ENCODE measurements at places on chromosomes 11 and 22.

GRCh38 chr11:77823775-77824174 is 2.8 kb downstream of the AAMDC start:
- no peak for DNase-seq

- no peak for DNase-seq
Observed at GRCh38 chr11:33967451-33967850, 75.6 kb upstream of the LMO2 start.

- no peak for DNase-seq
Observed at GRCh38 chr11:46330154-46330553, 17.1 kb upstream of the DGKZ start.

GRCh38 chr22:34370711-34371110 is 450.4 kb upstream of the LARGE1 start:
- DNase-seq = no peak

- peak; percentile 85 for DNase-seq
Observed at GRCh38 chr22:46798366-46799350, 36.2 kb downstream of the TBC1D22A start.

DNA sequence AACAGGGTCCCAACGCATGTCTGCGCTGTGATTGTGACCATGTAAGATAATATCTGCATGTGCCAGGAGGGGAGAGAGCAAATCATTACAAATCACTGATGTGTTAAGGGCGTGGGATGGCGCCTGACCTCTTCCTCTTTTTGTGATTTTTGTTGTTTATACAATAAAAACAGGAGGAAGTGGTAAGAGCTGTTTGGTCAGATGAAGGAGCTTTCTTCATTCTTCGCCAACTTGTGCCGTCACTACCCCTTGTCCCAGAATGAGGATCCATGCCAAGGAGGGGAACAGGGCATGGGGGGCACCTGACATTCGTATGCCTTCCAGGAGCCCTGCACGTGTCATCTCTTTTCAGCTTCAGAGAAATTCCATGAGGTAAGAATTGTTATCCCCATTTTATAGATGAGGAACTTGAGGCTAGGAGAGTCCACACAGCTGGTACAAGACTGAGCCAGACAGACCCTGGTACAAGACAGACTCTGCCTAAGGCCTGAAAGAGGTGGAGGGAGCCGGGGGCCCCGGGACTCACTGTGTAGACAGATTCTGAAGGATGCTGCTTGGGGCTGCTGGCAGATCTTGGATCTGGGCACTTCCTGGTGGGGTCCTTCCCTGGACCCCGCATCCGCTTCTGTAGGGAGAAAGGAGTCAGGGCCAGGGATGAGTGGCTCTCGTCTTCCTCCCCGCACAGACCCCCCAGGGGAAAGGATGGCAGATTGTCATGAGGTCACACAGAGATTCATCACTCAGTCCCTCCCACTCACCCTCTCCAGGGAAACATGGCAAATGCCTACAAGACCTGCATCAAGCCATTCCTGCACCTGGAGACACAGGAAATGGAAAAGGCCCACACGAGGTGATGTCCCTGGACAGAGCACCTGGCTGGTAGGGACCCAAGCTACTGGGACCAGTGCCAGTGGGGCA is 34.6 kb downstream of the NFAM1 start:
- peak; percentile 15 for DNase-seq

DNA sequence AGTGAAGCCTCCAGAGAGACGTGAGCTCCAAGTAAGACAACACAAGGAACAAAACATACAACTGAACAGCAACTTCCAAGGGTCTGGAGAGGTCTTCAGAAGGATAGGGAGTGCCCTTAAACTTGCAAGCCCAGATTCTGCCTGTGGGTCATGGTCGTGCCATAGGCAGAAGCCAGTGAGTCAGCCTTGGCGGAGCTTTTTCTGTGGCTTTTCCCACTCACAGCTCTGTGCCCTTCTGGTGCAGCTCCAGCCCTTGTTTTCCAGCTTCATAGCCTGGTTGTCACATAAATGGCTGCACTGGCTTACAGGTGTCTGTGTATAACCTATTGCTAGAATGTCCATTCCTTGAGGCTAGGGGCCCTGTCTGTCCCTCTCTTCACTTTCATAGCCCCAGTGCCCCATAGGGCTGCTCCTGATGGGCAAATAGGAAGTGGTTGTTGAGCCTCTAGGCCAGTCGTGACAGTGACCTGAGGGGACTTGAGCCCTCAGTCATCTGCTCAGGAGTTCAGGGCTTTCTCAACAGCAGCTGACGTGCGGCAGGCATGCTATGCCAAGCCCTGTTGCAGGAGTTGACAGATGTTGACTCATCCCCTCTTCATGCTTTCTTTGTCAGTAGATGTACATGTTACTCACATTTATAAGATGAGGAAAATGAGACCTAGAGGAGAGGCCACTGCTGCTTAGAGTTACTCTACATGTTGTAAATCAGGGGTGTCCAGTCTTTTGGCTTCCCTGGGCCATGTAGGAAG is 7.4 kb downstream of the MED15 start:
- no peak for DNase-seq

Measured in activated CD8-positive, alpha-beta T cell treated with anti-CD3 and anti-CD28 coated beads for 36 hours (primary cell).